ENCODE measurements at places on chromosomes 6 and 20.
A peak's percentile ranks its signal among the peaks of the same experiment; 100 is the strongest.

- no peak for DNase-seq
Observed at GRCh38 chr20:9493803-9494202, 20.6 kb upstream of the LAMP5 start.

DNA sequence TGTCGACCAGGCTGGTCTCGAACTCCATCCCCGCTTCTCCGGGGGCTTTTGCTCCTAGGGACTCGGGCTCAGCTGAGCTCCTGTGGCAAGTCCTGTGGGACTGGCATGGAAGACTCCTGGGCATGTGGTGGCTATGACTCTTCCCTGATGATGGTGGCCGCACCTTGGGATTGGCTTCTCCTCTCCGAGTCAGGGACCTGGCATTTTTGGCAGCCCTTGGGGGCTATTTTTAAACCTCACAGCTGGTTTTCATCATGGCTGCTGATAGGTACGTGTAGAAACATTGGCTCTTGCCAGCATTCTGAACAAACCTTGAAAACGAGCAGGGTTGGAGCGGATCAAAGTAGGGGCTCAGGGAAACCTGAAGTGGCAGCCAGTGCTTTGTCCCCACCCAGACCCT is 54.1 kb downstream of the RBM38 start:
- no peak for DNase-seq

- DNase-seq = no peak
Observed at GRCh38 chr20:46931699-46932098, 37.1 kb downstream of the EYA2 start.

DNA sequence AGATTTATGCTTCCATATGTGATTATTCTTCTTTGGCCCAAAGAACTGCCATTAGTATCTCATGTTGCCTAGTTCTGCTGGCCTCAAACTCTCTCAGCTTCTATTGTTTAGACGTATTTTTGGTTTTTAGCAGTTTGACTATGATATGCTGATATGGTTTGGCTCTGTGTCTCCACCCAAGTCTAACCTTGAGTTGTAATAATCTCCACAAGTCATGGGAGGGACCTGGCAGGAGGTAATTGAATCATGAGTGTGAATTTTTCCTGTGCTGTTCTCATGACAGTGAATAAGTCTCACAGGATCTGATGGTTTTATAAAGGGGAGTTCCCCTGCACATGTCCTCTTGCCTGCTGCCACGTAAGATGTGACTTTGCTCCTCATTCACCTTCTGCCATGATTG is 96.7 kb upstream of the ARG1 start:
- DNase-seq = no peak

DNA sequence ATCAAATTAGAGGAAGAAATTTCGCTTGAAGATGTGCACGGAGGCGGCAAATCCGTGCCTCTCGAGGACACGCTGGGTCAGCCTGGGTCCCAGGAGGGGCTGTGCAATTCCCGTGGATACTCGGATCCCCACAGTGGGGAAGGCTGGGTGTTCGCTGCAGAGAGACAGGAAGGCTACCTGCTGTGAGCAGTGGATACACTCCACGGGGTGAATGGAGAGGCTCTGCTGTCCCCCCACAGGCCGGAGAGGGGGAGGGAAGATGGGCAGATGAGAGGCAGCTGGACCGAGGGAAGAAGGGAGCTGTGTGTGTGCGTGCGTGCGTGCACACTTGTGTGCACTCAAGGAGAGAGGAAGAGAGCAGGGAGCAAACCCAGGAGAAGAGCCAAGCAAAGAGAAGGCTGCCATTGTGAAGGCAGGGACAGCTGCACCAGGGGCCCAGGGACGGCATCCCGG is 57.3 kb downstream of the SULF2 start:
- no peak for DNase-seq

- no peak for DNase-seq
Observed at GRCh38 chr20:51019656-51020592, 3.0 kb downstream of the KCNG1 start.

- DNase-seq = no peak
Observed at GRCh38 chr20:61895016-61895415, 170.7 kb downstream of the TAF4 start.

DNA sequence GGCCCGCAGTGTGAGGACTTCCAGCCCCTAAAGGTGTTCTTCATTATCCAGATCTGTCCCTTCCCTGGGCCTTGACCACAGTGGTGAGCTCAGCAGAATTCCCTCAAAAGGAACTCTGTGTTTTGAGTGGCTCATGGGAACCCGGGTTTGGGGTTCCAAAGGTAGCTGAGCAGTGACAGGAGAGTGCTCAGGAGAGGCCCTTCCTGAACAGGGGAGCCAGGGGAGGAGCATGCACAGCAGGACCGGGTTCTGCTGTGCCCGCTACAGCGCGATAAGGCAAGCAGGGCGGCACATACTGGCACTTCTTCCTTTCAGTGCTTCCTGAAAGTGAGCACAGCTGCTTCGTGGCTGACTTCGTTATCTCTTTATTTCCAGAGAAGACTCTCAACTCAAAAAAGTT is 88.3 kb downstream of the SSR1 start:
- DNase-seq = no peak

- DNase-seq = no peak
Observed at GRCh38 chr6:159119791-159120190, 49.4 kb upstream of the FNDC1 start.

DNA sequence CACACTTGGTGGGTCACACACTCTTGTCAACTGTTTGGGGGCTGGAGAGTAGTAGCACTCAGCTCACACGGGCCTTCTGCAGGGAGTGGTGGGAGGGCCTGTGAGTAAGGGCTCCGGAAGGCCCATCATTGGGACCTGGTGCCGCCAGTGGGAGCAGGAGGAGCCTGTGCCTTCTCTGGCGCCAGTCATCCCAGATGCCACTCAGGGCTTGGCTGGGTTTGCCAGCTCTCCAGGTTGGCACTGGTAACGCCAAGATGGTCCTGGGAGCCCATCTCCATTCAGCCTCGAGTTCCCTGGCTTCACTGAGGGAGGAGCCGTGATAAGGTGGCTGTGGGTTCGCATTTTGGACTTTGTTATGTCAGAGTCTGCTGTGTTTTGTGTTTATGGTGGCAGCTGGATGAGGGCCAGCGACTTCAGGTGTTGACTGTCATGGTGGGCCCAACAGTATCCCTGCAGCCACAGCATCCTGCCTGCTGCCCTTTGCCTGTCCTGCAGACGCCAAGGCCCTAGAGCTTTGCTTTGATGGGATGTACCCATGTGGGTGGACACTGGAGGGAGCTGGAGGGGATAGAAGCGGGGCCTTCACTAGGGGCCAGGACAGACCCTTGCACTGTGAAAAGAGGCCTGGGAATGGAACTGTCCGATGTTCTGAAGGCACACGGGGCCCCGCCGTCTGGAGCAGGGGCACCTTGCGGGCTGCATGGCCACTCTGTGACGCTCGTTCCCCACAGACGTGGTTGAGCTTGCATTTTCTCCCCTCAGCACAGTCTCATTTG is 13.3 kb upstream of the DNAJC5 start:
- no peak for DNase-seq

GRCh38 chr6:11343963-11344723 is 111.7 kb upstream of the NEDD9 start:
- DNase-seq = no peak

DNA sequence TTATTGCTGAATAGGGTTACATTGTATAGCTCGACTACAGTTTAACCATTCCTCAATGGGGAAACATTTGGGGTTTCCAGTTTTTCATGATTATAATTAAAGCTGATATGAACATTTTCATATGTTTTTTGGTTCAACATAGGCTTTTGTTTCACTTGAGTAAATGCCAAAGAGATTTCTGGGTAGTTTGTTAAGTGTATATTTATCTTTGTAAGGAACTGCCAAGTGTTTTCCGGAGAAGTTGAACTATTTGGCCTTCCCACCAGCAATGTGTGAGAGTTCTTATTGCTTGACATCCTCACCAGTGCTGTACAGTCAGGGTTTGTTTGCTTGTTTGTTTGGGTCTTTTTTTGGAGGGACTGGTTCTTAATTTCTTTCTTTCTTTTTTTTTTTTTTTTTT is 83.7 kb upstream of the RALY start:
- no peak for DNase-seq

DNA sequence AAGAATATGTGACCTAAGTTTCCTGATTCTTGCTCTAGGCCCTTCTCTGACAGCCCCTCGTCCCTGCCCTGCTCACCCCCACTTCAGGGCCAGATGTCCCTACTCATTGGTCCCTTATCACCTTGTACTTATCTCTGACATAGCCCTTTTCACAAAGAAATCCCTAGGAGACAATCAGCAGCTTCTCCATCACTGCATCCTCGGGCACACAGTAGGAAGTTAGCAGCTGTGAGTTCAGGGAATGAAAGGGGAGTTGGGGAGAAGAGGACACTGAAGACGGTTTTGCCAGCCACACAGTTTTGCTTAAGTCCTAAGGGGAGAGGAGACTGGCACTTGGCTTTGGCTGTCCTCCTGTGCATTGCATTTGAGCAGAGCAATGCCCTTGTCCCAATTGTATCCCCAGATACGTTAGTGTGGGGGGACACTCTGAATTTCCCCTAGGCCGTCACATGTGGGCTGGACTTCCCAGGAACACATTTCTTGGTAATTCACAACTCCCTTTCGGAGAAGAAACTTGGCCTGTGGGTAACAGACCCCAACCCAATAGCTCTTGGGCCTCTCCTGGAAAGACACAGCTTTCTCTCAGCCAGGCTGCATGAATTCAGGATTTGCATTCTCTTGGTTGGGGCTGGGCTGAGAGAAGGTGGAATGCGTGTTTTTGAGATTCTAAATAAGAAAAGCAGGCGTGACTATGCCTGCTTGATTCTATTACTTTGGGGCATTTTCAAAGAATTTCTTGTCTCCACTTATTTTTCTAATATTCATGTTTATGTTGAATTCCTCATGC is 177.6 kb downstream of the UST start:
- DNase-seq = no peak

DNA sequence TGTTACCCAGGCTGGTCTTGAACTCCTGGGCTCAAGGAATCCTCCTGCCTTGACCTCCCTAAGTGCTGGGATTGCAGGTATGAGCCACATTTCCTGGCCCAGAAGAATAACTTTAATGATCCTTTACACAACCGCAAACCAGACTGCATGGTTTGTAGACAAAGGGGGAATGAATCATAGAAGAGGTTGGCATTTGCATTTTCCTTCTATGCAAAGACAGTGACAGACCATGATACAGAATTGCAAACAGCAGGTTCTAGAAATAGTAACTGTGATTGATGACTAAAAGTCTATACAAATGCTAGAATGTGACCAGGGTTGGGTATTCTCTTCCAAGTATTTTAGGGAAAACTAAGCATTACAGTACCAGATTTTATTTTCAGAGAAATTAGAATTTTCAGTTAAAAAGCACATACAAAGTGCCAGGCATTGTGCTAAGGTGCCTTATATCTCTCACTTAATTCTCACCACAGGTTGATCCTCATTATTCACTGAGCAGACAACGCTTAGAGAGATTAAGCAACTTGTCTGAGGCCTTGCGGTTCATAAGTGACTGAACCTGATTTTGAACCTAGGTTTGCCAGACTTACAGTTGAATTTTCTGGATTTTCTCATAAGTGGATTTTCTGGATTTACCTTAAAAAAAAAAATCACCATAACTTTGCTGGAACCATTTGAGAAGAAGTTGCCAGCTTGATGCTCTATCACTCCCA is 146.6 kb downstream of the ZFAND3 start:
- no peak for DNase-seq

- no peak for DNase-seq
Observed at GRCh38 chr6:6659600-6660327, 71.2 kb downstream of the LY86 start.

DNA sequence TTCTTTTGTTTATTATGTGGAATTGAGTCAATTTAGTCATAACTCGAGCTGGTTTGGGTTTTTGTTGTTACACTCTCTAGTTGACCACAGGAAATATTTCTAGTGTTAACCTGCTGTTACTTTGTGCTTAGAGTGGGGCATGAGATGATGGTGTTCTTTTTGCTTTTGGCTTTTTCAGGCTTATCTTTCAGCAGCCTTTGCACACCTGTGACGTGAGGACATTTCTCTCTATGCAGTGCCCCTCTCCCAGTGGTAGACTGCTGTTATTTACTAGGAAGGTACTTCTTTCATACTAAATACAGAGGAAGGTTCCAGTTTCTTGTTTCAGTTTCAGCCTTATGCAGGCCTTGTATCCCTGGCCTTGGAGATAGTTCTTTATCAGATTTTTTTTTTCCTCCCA is 766.8 kb upstream of the MAN1A1 start:
- no peak for DNase-seq

DNA sequence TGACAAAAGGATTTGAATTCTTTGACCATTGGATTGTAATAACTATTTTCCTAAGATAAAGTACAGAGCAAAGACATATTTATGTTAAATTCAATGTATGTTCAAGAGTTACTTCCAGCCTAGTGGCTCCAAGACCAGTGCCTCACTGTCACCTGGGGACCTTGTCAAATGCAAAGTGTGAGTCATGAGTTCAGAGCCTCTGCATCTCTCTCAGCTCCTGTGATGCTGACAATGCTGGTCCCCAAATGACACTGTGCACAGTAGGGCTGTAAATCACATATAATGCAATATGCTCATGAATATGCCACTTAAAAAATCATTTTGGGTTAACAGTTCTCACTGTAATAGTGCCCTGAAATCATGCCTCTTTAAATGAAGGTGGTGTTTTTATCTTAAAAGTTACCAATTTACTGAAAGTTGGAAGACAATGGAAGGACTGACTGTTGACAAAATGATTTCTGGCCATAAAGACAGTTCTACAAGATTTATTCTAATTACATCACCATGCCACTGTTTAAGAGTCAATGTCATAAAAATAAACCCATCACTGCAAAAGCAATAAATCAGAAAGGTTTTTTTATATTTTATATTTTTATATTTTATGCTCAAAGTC is 62.1 kb downstream of the NRSN1 start:
- no peak for DNase-seq

- DNase-seq = no peak
Observed at GRCh38 chr6:91266156-91266555, 679.3 kb upstream of the MAP3K7 start.

GRCh38 chr6:43393602-43394001 is 24.2 kb upstream of the ZNF318 start:
- no peak for DNase-seq

- DNase-seq = peak; percentile 72
Observed at GRCh38 chr6:13302751-13303667, 25.3 kb downstream of the TBC1D7 start.

DNA sequence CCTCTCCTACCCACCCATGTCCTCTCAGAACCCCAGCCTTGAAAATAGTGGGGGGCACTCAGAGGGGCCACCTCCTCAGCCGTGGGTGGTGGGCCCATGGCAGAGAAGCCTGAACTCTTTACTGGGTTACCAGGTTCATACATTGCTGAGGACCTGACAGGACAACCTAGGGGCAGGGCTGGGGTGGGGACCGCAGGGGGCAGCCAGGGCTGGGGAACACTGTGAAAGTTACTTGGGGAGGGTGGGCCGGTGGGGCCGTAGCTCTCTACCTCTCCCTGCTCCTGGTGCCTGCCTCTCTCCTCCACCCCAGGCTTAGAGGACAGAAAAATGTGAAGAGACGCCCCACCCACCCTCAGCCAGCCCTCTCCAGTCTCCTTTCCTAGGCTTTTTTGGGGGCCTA is 15.4 kb downstream of the MDFI start:
- DNase-seq = no peak

- DNase-seq = no peak
Observed at GRCh38 chr6:100818066-100818465, 63.1 kb downstream of the ASCC3 start.

GRCh38 chr20:20010639-20011500 is 6.3 kb upstream of the NAA20 start:
- no peak for DNase-seq

GRCh38 chr20:1177680-1178079 is 7.1 kb downstream of the TMEM74B start:
- no peak for DNase-seq

Data from NK-92 treated with Interleukin-12 subunit alpha and Interleukin-12 subunit beta, amount 100 ng/mL, for 24 hours (cell line).